ENCODE measurements at places on chromosomes 6 and 20.

DNA sequence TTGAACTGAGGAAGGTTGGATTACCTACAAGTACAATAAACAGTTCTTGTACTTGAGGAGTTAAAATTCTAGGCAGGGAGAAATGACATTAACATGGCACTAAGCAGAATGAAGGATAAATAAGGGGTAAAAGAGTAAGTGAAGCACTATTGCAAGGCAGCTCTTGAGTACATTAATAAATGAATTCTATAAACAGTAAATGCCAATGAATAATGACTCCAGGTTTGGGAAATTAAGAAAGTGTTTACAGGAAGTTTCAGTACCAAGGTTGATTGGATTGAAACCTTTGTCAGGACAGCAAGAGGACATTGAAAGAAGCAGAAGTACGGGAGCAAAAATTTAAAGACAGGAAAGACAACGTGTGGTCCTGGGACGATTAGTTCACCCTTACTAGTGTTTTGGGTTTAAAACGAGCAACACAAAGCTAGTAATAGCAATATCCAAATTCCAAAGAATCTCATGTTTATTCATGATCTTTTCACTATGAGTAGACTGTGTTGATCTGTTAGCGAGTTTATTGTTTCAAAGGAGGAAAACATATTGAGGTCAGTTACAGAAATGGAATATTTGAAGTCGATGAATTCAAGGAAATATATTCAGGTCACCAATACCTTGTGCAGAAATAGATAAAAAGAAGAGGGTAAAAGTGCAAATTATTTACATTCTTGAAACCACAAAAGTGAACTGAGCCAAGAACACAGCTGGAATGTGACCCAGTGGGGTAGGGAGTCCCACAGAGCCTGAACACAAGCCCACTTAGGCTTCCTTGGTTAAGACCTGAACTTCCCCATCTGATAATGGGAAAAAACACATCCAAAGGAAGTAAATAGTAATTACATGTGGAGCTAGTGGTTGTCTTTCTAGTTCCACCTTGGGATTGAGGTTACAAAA is 80.8 kb downstream of the MKKS start:
- no peak for DNase-seq

GRCh38 chr6:29593199-29593855 is 8.4 kb downstream of the OR2H2 start:
- DNase-seq: no peak

DNA sequence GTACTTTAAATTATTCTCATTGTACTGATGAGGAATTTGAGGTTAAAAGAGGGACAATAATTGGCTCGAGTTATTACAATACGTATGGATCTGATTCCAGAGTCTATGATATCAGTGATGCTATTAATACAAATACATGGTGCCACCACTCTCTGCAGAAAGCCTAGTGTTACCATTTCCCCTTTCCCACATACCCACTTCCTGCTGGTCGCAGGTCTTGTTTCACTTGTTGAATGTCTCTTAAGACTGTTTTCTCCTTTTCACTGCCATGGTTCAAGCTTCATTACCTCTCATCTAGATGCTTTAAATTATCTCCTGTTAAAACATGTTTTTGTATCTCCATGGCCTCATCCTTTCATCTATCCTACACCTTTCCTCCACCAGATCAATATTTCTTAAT is 62.0 kb downstream of the FHL5 start:
- no peak for DNase-seq

DNA sequence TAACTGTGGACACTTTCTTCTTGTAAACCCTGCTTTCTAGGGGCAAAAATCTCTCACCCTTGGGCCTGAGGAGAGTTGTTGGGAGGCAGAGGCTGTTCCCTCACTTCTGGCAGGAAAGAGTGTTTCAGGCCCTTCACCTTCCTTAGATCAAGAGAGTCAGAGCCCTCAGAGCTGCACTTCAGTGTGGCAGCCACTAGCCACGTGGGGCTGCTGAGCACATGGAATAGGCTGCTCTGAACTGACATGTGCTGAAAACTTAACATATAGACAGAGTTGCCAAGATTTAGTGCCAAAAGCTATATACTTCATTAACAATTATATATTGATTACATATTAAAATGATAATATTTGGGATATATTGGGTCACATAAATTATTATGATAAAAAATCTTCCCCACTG is 4.4 kb upstream of the LMBRD1 start:
- DNase-seq: no peak

DNA sequence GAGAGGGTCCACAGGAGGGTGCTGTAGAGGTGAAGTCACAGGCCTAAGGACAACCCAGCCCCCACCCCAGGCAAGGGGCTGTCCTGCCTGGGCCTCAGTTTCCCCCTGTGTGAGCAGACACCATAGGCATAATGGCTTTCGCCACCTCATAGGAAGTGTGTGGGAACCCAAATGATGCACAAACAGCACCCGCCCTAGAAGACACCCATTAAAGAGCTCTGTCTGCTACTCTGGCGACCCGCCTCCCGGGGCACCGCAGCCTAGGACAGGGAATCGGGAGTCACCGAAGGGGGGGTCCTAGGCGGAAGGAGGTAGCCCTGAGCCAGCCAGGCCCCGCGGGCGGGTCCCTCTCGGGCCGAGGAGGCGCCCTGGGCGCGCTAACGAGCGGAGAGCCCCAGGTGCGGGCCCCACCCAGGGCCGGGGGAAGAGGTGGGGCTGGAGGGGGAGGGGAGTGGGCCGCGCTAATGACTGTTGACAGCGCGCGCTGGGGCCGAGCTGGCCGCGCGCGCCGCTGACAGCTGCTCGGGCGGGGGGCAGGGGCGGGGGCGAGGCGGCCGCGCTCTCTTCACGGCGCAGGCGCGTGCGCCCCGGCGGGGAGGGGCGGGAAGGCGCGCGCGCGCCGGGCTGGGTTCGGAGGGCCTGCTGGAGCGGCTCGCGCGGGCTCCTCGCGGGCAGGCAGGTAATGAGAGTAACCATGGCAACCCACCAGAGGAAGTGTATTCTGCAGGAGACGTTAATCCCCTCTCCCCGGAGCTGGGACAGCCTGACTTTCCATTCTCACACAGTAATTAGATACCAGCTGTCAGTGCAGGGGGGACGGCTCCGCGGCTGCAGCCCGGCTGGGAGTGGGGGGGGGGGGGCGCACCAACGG is 48.9 kb downstream of the NOL4L start:
- no peak for DNase-seq

- DNase-seq: no peak
Measured at GRCh38 chr20:11755071-11755841, 162.4 kb upstream of the BTBD3 start.

- peak; percentile 38 for DNase-seq
Measured at GRCh38 chr6:109978174-109979032, at the start of gene GPR6. Gene GPR6 (plus strand): TSS chr6:109978311. CDS start chr6:109979113, 802 bp downstream.

- DNase-seq: no peak
Measured at GRCh38 chr6:126170978-126171382, 168.9 kb upstream of the CENPW start.

DNA sequence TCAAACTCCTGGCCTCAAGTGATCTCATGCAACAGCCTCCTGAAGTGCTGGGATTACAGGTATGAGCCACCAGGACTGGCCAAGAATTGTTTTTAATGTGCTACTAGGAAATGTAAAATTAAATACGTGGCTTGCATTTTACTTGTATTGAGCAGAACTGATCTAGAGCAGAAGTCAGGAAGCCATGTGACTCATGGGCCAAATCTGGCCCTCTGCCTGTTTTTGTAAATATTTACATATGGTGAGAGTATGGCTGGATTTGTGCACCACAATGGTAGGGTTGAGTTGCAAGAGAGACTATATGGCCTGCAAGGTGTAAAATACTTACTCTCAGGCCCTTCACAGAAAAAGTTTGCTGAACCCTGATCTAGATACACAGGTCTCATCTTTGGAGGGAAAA is 75.8 kb downstream of the LAMP5 start:
- DNase-seq: no peak

GRCh38 chr6:89961481-89961880 is 67.2 kb downstream of the GJA10 start:
- DNase-seq: no peak

DNA sequence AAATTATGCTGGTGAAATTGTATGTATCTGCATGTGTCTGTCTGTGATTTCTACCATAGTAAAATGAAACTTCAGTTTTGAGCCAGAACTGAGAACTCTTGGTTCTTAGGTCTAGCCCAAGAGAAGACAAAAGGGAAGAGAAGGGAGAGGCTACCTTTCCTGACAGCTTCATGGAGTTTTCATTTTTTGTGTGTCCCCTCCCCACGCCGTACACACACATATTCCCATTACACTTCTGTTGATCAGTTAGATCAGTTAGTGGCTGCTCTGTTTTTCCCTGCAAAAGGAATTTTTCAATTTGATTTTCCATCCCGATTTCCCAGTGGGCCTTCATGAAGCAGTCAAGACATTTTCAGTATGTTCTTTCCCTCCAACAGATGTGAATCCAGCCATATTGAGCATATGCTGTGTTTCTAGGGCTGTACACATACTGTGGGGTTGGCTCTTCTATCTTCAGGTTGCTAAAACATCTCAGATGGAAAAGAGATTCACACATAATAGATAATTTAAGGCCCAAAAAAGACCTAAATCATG is 52.5 kb downstream of the HIVEP1 start:
- DNase-seq: no peak

DNA sequence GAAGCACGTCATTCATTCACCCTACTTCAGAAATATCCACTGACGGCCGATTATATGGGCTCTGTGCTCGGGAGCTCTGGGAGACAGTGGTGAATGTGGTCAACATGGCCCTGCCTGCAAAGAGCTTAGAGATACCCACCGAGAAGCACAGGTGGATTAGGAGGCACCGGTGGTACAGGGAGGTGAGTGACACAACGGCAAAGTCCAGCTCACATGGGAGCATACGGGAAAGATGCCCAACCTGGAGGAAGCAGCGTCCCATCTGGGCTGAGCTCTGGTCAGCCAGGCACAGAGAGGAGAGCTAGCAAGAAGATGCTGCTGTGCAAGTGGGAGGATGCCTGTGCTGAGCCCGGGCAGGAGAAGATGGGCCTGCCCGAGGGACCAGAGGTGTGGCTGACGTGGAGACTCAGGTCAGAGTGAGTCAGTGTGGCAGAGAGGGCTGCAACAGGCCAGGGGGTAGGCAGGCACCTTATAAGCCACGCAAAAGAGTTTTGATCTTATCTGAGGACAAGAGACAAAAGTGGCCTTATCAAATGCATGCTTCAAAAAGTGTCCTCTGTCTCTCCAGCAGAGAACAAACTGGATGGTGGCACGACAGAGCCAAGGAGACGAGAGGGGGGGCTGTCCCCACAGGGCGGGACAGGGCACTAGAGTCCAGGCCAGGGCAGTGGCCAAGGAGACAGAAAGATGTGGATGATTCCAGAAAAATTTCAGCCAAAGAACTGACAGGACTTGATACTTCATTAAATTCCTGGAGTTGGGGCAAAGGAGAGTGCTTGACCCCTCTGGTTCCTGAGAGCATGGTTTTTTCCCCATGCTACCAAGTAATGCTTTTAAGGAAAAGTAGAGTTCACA is 214.6 kb upstream of the SNX9 start:
- no peak for DNase-seq

DNA sequence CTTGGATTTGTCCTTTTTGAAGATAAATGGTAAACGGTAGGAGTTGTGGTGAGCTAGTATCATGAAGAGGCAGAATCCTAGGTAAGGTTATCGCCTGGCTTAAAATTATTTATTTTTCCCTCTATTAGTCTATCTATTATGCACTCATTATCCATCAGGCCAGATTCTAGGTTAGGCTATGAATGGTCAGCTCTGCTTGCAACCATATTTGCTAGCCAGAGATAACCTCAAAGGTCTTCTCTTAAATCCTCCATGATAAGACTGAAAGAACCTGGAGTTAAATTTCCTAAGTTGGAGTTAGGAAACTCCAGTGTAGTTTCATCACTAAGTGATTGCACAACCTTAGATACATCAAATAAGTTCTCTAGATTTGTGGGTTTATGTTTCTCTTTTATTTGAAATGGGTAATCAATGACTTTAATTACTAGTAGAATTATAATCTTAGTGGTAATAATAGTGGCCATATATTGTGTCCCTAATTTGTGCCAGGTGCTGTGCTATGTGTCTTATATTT is 302.1 kb upstream of the RUNX2 start:
- no peak for DNase-seq

DNA sequence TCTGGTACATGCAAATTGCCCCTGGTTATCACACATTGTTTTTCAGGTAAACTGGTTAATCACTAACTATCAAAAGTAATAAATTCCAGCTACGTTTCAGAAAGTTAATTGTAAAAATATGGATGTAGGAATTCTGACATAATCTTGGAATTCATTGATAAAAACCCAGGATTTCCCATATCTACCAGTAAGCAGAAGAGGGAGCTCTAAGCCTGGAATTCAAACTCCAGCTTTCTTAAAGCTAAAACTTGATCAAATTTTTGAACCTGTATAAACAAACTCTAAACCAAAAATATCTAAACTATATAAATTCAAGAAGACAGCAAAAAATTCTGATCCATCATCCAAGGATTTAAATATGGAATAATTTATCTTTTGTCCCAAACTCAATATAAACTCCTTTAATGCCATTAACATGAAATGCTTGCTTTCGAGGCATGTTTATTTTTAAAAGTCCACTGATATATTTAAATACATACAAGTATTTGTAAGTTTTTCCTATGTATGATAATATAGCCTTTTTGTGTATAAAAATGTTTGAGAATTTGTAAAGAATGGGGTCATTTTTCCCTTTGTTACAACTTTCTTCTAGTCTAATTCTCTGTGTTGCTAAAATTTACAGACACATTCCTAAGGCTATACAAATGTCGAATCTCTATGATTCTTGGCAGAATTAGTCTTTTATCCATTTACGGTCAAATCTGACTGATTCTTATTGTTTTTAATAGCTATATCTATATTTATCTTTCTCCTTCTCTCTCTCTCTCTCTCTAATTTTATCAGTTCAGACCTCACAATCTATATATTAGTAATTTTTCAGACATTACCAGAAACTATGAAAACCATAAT is 91.4 kb upstream of the RNF217 start:
- no peak for DNase-seq

DNA sequence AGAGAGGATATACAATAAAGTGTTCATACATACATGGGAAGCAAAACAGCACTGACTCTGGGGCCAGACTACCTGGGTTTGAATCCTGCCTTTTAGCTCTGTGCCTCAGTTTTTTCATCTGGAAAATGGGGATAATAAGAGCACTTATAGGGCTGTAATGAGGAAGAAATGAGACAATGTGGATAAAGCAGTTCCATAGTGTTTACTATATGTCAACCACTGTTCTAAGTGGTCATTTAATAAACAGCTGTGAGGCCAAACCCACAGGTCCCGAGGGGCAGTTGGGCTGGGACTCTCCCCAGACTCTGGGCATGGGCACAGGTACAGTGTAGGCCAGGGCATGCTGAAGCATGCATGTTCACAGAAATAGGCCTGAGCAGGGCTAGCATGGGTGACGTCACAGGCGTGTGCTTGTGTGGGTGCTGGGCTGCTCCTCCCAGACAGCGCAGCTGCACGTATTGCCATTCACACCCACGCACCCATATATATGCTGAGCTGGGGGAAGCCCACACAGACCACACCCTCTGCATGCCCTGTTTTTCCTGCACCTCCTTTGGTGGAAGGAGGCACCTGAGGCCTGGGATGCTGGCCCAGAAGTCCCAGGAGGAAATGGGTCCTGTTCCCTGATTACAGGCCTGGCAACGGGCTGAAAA is 3.5 kb upstream of the PLCG1 start:
- DNase-seq: peak; percentile 50
